ENCODE measurements at places on chromosomes 5 and 9.

GRCh38 chr9:6098431-6098830, 83.0 kb upstream of the RANBP6 start:
- no peak for DNase-seq

DNA sequence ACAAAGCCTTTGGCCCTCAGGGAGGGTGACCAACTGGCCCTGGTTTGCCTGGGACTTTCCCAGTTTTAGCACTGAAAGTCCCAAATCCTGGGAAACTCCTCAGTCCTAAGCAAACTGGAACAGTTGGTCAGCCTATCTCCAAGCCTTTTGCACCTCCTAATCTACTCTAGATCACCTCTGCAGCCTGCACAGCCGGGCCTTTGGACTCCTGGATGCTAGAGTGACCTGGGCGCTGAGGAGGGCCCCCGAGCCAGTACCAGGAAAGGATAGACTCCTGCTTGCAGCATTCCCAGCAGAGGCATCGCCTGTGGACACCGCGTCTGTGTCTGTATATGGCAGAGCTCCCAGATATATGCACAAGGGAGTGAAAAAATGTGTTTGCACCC, 15.1 kb downstream of the IRF1 start:
- no peak for DNase-seq

DNA sequence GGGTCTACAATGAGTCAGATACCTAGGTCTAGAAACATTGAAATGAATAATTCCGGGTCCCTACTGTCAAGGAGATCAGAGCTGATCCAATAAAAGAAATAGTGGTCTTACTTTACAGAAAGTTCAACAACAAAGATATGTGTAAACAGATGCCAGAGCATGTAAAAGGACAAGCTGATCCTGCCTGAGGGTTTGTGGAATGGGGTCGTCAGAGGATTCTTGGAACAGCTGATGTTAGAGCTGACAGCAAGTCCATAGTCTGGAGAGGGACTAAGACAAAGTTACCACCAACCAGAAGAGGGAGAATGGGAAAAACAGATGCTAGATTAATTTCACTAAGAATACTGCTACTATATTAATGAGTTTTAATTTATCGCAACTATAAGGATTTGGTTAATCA, 71.5 kb downstream of the FREM1 start:
- DNase-seq = no peak

DNA sequence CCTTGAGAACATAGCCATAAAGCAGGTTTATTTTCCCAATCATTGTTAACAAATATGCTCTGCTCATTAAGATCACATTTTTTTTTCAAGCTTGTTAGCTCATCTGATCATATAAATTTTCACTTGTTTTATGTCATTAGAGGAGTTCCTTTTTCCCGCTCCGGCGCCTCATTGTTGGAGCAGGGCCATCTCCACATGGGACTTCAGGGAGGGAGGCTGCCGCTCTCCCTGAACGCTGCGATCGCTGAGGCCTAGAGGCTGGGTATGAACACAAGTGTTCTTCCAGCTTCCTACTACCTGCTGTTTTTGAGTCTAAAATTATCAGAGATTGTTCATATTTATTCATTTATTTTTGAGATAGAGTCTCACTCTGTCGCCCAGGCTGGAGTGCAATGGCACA, 246.9 kb downstream of the MPDZ start:
- DNase-seq = no peak

GRCh38 chr5:80255431-80255810, 427 bp downstream of the SERINC5 start:
- no peak for DNase-seq

GRCh38 chr9:13446286-13446937, 166.9 kb upstream of the MPDZ start:
- no peak for DNase-seq

DNA sequence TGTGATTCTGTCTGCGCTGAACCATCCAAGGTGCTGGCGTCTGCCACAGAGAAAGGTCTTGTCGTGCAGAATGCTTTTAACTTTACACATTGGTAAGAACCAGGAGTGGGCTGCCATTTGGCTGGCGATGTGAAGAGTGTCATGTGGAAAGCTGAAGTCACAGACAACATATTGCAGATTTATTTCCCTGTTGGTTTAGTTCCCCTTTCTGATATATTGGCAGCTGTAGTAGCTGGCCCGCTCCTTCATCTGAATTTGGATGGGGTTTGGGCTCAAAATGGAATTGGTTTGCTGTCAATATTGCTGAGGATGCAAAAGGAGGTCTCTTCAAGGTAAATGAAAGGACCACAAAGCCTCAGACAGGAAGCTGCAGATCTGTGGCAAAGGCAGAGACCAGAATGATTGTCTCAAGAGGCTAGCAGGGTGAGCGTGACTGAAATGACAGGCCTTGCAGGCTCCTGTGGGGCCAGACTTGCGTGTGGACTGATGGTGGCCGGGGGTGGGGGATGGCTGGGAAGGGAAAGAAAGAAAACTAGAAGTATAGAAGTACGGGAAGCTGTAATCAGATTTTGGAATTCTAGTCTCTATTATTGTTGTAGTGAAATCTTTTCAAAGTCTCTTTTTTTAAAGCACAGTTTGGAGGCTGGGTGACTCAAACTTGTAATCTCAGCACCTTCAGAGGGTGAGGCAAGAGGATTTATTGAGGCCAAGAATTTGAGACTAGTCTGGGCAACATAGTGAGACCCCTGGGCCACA, 25.1 kb upstream of the CD180 start:
- DNase-seq = no peak

- peak; percentile 68 for DNase-seq
Measured at GRCh38 chr5:134466241-134467069, 54.8 kb upstream of the CDKN2AIPNL start.

DNA sequence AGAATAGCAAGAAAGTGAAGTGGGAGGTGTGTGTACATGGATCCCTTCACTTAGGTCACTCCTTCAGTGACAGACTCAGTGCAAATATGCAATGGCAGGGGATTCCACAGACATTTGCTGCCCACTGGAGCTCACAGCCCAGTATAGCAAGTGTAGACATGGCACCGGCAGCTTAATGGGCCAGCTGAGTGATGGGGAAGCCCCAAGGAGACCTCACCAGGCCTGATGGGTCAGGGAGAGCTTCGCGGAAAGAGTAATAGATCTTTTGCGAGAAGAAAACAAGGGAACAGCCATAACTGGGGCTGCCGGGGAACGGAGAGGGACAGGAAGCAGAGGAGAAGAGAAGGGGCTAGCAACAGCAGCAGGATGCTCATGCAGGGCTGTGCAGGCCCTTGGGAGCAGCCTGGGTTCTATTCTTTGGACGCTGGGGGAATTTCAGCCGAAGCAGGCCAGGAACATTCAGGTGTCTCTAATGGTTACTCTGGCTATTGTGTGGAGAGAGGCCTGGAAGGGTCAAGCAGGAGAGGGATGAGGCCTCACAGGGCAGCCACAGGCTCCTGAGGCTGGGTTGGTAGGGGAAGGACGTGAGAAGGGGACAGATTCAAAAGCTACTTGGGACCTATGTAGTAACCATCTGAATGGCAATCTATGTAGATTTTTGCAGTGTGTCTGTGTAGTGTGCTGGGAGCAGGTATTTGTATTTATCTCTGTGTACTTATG, 27.0 kb downstream of the TCF7 start:
- DNase-seq = no peak

DNA sequence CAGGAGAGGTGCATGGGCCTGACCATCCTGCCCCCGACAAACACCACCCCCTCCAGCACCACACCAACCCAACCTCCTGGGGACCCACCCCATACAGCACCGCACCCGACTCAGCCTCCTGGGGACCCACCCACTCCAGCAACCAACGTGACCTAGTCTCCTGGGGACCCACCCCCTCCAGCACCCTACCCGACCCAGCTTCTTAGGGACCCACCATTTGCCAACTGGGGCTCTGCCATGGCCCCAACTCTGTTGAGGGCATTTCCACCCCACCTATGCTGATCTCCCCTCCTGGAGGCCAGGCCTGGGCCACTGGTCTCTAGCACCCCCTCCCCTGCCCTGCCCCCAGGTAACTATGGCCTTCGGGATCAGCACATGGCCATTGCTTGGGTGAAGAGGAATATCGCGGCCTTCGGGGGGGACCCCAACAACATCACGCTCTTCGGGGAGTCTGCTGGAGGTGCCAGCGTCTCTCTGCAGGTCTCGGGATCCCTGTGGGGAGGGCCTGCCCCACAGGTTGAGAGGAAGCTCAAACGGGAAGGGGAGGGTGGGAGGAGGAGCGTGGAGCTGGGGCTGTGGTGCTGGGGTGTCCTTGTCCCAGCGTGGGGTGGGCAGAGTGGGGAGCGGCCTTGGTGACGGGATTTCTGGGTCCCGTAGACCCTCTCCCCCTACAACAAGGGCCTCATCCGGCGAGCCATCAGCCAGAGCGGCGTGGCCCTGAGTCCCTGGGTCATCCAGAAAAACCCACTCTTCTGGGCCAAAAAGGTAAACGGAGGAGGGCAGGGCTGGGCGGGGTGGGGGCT, 4.6 kb downstream of the CEL start:
- no peak for DNase-seq

GRCh38 chr9:106127776-106128175, 433.4 kb downstream of the TMEM38B start:
- DNase-seq = no peak

- DNase-seq = no peak
Measured at GRCh38 chr5:68265347-68265746, 49.8 kb downstream of the PIK3R1 start.

- DNase-seq = no peak
Measured at GRCh38 chr9:119298076-119298853, 71.0 kb downstream of the BRINP1 start.

DNA sequence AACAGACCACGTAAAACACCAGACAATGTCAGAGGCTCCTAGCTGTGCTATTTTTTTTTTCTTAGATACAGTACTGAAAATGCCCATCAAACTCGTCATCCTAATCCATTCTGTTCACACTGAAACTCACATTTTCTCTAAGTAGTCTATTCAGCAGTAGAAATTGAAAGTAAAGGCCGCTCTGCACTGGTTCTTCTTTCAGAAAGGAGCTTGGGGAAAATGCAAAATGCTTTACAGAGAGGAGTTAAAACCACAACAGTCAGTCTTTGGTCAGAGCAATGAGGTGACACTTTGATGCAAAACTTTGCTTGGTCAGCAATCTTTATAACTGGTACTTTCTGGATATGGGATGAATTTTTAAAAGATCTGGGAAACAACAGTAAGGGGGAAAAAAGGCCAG, 43.8 kb upstream of the SUSD1 start:
- DNase-seq = no peak
